Activated T-cell treated with anti-CD3 and anti-CD28 coated beads for 48 hours (primary cell): ENCODE measurements at places on chromosomes 2 and 18.

DNA sequence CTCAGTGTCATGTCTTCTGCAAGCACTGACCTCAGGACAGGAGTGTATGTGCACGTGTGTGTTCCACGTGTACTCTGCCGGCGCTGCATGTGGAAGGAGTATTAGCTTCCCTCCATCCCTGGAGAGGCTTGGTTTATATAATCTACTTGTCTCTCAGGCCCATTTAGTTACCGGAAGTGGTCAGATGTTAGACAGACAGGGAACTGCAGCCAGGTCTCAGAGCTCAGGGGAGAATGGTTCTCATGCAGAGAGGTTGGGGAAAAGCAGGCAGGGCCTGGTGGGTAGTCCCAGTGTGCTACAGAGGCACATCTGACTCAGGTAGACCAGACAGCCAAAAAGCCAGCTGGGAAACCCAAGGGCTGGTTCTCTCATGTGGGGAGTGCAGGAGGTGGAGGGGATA lies 167.9 kb downstream of the CTIF start:
- DNase-seq, result no peak

- DNase-seq, result no peak
Observed at GRCh38 chr18:56711708-56712445, 60.7 kb downstream of the WDR7 start.

GRCh38 chr18:63158676-63159291 lies 160.8 kb downstream of the BCL2 start:
- DNase-seq, result no peak

DNA sequence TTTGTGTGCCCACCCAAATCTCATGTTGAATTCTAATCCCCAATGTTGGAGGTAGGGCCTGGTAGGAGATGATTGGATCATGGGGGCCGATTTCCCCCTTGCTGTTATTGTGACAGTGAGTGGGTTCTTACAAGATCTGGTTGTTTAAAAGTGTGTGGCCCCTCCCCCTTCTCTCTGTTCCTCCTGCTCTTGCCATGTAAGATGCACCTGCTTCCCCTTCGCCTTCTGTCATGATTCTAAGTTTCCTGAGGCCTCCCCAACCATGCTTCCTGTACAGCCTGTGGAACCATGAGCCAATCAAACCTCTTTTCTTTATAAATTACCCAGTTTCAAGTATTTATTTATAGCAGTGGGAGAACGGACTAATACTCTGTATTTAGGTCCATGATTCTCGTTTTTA lies 588.1 kb downstream of the DCDC2C start:
- no peak for DNase-seq

DNA sequence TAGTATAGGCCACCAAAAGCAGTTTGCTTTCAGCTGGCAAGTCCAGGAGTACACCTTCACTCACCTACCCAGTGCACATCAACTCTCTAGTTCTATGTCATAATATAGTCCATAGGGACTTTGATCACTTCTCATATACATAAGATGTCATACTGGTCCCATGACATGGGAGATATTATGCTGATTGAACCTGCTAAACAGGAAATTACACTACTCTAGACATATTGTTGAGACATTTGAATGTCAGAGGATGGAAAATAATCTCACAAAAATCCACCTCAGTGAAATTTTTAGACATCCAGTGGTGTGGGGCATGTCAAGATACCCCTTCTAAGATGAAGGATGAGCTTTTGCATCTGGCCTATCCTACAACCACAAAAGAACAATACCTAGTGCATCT lies 322.5 kb downstream of the EN1 start:
- DNase-seq, result no peak

GRCh38 chr18:49788327-49788898 lies 24.9 kb downstream of the ACAA2 start:
- DNase-seq, result no peak

GRCh38 chr2:189143925-189144324 lies 35.6 kb downstream of the COL5A2 start:
- DNase-seq, result no peak

DNA sequence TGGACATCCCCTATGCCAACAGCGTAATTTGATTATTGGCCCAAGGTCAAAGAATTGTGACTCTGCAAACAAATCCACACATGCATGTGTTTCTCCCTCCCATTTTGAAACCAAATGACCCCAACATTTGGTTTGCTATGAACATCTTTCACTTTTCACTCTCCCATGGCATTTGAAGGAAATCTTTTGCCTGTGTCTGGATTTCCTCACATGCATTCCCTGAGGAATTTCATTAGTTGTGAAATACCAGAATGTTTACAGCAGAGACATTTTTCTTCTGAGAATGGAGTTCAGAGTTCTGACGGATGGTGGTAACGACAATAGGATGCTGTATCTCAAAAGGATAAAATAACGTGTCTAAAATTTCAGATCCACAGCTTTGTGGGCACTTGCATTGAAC lies 60.3 kb upstream of the LMAN1 start:
- no peak for DNase-seq

GRCh38 chr2:101893681-101894381 lies 97.9 kb upstream of the IL1R2 start:
- no peak for DNase-seq

GRCh38 chr18:31792580-31792911 lies 31.9 kb upstream of the SLC25A52 start:
- no peak for DNase-seq

DNA sequence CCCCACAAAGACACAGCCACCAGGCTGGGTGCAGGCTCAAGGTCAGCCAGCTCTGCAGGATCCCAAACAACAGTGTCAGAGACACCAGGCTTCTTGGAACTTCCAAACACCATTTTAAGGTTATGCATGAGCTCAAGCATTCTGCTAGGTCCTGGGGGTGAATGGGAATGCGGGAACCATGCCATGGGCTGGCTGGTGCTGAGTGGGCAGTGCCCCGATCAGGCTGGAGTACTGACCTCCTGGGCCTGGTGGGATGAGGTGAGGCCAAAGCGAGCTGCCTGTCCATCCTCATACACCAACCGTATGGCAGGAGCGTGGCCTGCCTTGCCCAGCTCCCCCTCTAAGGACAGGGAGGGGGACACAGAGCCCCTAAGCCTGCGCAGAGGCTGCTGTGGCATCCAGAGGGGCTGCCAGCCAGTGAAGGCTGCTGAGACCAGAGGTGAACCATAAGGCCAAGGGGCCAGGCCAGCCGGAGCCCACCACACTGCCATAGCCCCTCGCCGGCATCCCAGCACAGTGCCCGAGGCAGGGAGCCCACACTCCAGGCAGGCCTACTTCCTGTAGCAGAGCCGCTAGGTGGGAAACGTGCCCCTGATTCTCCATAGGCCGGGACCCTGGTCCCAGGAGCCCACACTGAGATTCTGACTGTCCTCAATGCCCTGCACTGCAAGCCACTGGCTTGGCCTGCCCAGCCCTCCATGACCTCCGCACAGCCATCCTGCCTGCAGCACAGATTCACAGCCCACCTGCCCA lies 135.0 kb downstream of the HDAC4 start:
- DNase-seq, result no peak

DNA sequence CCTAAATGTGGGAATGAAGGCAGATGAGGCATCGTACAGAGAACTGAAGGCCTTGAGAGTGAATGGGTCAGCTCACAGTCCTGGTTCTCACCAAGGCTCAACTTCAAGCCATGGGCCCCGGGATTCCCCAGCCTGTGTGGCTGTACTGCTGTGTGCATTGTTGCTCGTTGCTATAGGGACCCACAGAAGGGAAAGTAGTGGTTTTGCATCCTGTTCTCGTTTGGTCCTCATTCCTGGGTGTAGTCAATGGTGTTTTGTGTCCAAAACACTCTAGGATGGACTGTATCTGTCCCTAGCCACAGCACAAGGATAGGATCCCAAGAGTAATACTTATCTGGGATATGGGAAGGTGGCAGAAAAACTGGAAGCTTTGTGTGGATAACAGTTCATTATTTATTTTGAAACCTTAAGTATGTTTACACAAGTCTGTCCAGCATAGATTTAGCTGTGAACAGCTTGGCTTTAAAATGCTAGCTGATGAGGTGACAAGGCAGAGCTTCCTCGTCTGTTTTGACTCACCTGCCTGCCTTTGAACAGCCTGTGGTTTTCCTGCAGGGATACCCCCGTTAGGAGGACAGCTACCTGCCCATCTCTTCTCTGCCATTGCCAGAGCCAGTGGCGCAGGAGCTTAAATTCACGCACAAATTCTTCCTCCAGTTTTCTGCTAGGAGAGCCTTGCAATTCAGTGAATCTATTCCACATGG lies 85.0 kb downstream of the WDSUB1 start:
- DNase-seq, result no peak

- no peak for DNase-seq
Observed at GRCh38 chr2:150783015-150783414, 295.5 kb upstream of the RND3 start.

DNA sequence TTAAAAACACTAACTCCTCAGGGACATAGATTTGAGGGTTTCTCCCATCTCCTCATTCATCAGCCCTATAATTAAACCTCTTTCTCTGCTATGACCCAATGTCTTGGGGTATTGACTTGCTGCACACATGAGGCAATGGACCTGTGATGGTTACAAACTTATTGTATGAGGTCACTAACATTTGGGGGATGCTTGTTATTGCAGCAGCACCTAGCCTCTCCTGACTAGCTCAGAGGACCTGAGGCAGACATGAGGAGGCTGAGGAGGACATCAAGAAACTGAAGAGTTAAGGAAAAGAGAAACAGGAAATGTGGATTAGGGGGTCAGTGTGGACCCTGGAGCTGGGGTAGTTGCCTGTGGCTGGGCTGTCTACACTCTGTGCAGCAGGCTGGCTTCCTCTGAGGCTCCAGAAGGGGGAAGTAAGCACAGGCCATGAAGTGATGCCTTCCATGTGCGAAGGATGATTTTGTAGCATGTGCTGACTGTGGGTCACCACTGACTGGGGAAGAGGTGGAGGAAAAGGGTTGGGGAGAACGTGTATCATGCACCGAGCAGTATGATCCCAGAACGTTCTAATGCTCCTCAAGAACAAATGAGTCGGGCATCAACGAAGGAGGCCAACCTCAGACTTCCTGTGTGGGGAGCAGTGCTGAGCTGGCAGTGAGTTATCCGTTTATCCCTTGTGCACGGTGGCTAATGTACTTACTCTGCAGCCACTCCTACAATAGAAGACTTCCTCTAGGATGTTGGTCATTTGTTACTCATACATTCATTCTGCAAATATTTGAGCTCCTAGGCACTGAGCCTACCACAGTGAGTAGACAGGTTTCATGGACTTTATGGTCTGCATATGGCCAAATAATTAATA lies 42.1 kb upstream of the RFX8 start:
- DNase-seq, result peak; percentile 31

- no peak for DNase-seq
Observed at GRCh38 chr2:46308081-46308480, 10.9 kb downstream of the EPAS1 start.

- no peak for DNase-seq
Observed at GRCh38 chr2:218465987-218466633, 47.2 kb downstream of the VIL1 start.

- no peak for DNase-seq
Observed at GRCh38 chr18:62808123-62808522, 92.8 kb downstream of the PHLPP1 start.

- no peak for DNase-seq
Observed at GRCh38 chr18:13268158-13269012, 49.8 kb downstream of the LDLRAD4 start.

DNA sequence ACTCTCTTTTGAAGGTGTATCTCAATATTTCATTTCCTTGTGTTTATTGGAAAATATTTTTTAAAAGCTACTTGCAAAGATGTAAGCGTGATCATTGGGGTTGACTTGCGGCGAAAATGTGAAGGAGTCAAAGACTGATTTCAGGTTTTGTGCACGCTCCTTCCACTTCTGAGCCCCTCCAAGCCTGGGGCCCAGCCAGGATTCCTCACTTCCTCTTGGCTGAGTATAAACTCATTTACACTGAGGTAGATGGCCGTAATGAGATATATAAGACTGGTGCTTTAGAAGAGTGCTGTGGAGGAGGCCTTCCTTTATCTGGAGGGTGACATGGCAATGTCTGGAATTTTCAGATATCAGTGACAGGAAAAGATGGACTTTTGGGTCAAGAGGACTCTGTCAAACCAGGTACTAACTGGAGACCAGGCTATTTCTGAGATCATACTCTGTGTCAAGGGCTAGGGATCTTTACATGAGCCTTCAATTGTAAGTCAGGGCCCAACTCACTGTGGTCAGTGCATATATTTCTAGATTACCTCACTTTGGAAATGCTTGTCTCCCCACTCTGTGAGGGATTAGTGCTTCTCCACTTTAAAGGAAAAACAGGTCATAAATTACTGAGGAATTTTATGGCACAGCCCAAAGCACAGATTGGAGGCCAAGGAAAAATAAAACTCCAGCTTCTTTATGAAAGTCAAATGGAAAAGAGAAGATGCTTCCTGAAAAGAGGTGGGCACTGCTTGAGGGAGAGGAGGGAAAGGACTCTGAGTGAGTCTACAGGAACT lies 22.8 kb downstream of the PRKCE start:
- DNase-seq, result no peak

- no peak for DNase-seq
Observed at GRCh38 chr2:25955869-25956535, 26.3 kb downstream of the KIF3C start.

- no peak for DNase-seq
Observed at GRCh38 chr18:56815926-56816325, 164.8 kb downstream of the WDR7 start.

- DNase-seq, result no peak
Observed at GRCh38 chr2:239269173-239269885, 131.5 kb downstream of the HDAC4 start.

- DNase-seq, result no peak
Observed at GRCh38 chr2:135144343-135144742, 92.3 kb downstream of the RAB3GAP1 start.

- no peak for DNase-seq
Observed at GRCh38 chr2:237533668-237534161, 32.7 kb upstream of the PRLH start.

GRCh38 chr2:143192716-143193115 lies 63.5 kb downstream of the ARHGAP15 start:
- no peak for DNase-seq

GRCh38 chr2:217951091-217951490 lies 51.7 kb downstream of the TNS1 start:
- no peak for DNase-seq

DNA sequence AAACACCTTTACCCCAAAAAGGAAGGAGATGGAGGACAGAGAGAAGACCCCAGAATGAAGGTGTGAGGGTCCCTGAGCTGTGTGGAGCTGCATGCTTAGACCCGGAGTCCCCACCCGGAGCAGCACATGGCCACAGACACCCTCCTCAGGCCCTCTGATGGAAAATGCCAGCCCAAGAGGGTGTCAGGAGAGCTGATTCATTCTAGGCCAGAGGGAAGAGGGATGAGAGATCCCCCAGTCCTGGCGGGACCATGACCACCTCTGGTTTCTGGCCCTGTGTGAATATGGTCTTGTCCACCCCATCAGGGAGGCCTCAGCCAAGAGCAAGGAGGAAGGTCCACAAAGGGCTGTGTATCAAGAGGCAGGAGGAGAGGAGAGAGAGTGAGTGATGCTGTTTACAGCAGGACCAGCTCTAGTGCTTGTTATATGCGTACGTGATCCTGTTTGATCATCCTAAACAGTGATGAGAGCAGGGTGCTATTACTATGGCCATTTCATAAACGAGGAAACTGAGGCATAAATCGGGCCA lies 186.6 kb upstream of the HAAO start:
- no peak for DNase-seq

GRCh38 chr2:221468317-221468716 lies 103.8 kb downstream of the EPHA4 start:
- DNase-seq, result no peak

GRCh38 chr18:13613591-13614501 lies 112.5 kb downstream of the FAM210A start:
- no peak for DNase-seq
